ENCODE measurements at places on chromosomes 5 and 9.

DNA sequence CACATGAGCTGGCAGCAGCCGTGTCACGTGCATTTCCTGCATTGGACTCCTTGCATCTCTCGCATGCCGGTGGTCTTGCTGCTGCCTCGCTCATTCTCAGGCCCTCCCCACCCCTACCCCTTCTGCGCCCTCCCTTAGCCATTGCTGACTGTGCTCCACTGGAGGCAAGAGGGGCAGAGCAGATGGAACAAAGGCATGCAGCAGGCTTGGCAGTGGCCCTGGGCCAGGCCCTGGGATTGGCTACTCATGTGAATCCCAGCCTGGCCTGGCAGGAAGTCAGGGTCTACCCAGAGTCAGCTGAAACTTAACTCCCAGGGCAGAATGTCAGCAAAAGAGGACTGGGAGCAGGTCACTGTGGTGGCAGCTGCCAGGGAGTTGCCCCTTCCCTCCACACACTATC is 62.3 kb downstream of the TSTD2 start:
- no peak for DNase-seq

DNA sequence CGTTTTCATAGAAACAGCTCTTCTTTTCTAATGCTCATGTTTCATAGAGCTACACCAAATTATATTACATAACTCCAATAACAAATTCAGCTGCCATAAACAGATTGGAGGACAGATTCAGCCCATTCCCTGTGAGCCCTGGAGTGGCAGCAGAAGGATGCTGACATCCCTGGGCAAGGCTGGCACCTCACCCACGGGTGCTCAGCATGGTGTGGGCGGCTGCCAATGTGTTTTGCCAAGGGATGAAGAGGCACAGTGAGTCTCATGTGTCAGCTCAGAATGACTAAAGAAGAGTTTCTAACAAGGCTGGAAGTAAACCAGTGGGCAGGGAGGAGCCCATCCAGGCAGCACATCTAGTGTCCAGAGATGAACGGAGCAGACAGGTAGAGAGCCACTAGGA is 127.1 kb upstream of the ICE1 start:
- no peak for DNase-seq

GRCh38 chr9:76591256-76591950 is 132.4 kb downstream of the GCNT1 start:
- DNase-seq, result no peak

DNA sequence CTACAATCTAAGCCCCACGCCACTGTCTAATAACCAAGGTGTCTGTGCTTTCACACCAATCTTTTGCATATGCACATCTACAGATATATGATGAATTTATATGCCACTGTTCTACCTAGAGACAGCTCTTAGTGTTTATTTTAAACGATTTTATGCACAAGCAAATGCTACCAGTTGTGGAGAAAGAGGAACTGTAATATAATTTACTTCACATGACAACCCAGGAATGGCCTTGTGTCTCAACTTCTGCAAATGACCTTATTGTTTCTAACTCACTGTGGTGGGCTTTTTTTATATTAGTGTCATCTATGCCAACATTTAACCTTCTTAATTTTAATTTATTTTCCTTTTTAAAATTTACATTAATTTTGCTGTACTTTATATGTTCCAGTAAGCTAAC is 531.1 kb upstream of the TLE4 start:
- DNase-seq, result no peak

DNA sequence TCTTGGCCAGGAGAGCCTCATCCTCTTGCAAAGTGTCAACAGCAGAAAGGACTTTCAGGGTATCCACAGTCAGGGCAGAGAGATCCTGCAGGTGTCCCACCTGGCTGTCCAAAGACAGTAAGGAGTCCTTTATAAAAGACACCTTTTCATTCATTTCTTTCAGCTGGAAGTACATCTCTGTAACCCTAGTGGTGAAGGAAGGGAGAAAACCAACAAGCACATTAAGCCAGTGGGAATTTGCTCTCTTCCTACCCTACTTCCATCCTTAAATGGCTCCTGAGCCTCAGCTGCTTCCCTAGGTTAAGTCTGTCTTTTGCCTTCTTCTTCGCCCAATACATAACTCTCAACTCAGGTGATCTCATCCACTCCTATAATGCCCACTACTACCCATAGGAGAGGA is 124.8 kb downstream of the TRPM6 start:
- DNase-seq, result no peak

- DNase-seq, result no peak
These were observed 78.6 kb downstream of the CFAP77 start for GRCh38 chr9:132488626-132489025.

DNA sequence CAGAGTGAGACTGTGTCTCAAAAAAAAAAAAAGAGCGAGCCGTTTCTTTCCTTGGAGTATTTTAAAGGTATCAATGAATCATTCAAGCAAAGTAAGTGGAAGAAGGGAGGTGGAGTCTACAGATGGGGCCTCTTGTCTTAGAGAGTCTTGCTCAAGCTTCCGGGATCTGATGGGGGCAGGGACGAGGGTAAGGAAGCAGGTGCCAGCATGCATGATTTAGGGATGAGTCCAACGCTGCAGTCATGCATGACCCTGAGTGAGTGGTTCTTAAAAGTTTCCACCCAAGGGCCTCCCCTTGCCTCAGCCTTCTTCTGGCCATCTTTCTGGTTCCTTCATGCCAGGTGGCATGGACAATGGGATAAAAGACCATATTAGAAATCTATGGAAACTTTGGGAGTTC is 79.6 kb downstream of the MYO10 start:
- no peak for DNase-seq

DNA sequence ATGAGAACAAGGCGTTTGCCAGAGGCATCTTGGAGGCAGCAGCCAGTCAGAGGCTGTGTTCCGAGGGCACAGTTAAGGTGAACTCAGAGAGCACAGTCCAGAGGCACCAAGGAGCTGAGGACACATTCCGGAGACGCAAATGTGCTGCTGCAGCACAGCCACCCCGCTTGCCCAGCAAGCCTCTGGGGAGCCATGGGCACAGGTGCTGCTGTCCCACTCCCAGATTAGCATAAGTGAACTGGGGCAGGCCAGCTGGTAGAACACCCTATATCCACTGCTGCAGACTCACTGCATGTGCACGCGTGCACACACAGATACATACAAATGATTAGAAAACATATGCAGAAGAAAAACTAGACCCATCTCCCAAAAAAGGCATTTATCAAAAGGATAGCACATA is 164.5 kb downstream of the EBF1 start:
- DNase-seq, result no peak

GRCh38 chr5:78959767-78960166 is 25.3 kb downstream of the ARSB start:
- no peak for DNase-seq

GRCh38 chr9:3804103-3804502 is 278.3 kb upstream of the RFX3 start:
- DNase-seq, result no peak

DNA sequence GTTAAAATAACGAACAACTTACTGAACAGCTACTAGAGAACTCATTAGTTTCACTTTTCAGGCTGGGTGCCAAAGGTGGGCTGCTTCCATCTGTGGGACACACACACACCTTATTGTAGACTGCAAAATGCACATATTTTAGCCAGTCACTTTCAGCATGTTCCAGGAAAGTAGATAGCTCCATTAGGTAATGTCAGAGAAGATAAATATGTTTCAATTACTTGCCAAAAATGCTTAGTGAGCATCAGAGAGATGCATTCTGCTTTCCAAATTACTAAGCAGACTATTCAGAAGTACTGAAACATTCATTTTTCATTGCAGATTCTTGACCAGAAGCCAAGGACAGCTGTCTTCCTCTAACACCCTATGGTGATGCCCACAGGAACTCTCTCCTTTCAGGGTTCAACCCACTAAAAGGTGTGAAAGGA is 56.2 kb upstream of the APC start:
- no peak for DNase-seq

GRCh38 chr5:158785397-158785796 is 314.3 kb downstream of the EBF1 start:
- DNase-seq, result no peak

- DNase-seq, result no peak
These were observed 1088.1 kb downstream of the NR2F1-AS1 start for GRCh38 chr5:92492908-92493307.

DNA sequence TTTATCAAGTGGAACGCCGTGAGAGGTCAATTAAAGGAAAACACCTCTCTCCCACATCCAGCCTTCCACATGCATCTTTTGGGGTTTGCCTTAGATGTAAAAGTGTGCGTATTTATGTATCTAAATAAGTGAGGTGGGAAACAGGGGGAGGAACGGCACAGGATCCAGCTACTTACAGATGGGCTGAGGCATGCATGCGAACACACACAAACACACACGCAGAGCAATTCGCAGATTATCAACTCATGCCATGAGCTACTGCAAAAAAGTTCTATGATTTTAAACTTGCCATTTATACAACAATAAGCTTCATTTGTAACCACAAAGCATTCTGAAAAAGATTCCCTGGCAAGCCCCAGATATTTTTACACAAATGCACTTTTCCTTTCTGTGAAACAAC is 242.1 kb downstream of the BNC2 start:
- DNase-seq, result no peak

DNA sequence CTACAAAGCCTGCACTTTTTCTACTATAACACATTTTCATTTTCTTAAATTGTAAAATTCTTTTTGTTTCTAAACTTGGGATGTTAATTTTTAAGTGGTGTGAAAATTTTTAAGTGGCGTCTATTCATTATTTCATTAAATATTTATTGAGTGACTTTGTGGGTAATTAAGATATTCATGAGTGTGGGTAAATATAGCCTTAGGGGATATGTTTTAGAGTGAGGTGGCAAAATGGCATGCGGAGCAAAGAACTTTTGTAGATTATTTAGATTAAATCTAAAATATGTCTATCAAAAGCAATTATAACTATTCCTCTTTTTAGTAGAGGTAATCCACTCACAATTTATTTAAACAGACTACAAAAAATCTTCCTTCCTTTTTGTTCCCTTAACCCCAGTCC is 188.4 kb downstream of the PCSK1 start:
- no peak for DNase-seq

- no peak for DNase-seq
These were observed 42.2 kb downstream of the NIPAL4 start for GRCh38 chr5:157502143-157502647.

DNA sequence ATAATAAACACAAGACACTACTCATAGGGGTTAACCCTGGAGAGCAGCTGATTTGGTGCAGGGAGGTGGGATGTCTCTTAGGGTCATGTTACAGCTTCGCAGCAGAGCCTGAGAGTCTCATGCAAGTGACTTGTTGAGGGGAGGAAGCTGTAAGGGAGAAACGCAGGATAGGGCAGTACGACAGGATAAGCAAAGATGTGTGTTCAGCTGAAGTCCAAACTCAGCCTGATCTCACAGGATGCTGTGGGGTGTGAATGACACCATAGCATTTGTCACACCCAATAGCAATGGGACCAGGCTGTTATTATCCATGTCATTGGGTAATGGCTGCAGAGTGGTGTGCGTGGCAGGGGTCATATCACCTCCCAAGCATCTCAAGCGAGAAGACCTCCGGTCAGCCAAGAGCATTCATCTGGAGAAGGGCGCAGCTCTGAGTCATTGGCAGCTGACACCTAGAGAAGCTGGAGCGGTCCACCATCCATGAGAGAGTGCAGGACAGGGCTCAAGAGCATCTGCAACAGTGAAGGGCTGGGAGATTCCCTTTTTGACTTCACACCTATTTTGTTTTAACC is 49.2 kb upstream of the RPL26L1 start:
- DNase-seq, result no peak

DNA sequence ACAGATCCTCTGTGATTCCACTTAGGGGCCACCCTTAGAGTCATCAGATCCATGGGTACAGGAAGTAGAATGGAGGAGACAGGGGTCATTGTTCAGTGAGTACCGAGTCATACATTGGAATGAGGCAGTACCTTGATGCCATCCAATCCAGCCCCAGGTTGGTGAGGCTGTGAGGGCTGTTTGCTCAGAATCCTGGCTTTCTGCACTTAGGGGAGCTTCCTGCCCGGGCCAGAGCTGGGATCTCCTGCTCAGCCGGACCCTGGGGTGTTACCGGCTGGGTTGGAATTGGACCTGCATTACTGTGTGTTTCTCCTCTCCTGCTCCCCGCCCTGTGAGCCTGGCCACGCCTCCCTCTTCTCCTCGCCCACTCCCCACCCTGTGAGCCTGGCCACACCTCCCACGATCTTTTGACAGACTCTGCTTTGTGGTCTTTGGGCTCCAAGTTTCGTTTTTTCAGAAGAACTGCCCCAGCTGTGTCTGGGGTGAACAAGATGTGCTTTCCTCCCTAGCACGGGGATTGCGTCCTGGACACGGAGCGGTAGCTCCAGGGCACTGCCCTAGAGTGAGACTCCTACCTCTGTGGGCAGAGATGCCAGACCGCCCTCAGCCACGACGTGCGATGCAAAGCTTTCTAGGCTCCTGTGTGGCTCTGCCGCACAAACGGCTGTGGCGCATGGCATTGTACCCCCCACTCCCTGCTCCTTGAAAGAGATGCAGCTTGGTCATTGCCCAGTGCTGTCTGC is 15.4 kb downstream of the TRAF2 start:
- DNase-seq, result peak; percentile 39

DNA sequence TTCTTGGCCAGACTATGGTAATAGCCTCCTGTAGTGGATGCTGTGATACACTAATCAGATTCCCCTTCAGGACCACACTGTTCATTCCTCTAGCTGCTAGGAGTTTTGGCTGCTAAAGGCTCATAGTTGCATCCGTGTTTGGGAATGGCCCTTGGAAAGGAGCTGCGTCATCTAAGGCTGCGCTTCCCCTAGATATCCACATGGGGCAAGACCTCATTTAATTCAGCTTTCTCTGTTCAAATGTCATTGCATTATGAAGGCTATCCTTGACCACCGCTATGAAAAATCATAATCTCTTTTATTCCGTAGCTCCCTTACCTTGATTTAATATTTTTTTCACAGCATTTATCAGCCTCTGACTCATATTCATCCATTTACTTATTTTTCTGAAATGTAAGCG is 258.3 kb upstream of the NR4A3 start:
- DNase-seq, result no peak

- no peak for DNase-seq
These were observed 45.2 kb upstream of the GLIPR2 start for GRCh38 chr9:36091026-36091953.

- no peak for DNase-seq
These were observed 30.8 kb downstream of the TAS2R1 start for GRCh38 chr5:9599391-9599790.

DNA sequence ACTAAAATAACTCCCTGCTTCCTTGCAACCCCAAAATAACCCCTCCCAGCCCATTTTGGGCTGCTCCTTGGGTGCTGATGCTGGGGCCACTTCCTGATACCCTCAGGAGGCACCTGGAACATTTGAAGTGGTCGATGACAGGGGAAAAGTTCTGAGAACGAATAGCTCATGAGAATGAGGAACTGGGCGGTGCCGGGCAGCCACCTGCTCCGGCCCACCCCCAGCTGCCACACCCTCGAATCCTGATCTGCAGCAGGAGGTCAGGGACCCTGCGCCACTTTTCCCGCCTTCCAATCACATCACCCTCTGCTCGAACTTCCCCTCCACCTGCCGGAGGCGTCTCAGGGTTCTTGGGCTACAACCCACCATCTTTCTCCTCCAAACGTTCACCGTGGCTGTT is 19.7 kb downstream of the HRH2 start:
- DNase-seq, result no peak

DNA sequence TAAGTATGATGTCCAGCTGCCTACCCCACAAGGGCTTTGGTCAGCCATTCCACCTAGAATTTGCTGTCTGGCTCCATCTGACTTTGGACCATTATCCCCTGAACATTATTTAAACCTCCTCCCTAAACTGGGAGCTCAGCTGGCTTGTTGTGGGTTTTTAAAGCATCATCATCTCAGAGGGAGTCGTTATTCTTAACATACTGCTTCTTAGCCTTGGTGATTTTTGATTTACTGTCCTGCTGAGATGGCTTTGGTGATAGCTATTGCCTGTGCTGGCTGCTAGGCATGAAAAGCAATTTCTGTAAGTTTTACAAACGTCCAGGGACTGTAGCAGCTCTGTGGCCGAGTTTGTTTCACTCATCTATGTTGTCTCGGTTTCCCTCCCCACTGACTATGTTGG is 256.1 kb downstream of the NR3C1 start:
- DNase-seq, result no peak

Data from stimulated activated CD8-positive, alpha-beta memory T cell treated with anti-CD3 and anti-CD28 coated beads, Interleukin-2, amount 100 ng/mL, for 1 hour (primary cell).